ENCODE measurements at places on chromosomes 2 and 18.

- DNase-seq = no peak
Measured at GRCh38 chr18:59898093-59898492, 1.7 kb upstream of the PMAIP1 start.

GRCh38 chr2:26644188-26644835, 3.1 kb upstream of the CIB4 start:
- no peak for DNase-seq

DNA sequence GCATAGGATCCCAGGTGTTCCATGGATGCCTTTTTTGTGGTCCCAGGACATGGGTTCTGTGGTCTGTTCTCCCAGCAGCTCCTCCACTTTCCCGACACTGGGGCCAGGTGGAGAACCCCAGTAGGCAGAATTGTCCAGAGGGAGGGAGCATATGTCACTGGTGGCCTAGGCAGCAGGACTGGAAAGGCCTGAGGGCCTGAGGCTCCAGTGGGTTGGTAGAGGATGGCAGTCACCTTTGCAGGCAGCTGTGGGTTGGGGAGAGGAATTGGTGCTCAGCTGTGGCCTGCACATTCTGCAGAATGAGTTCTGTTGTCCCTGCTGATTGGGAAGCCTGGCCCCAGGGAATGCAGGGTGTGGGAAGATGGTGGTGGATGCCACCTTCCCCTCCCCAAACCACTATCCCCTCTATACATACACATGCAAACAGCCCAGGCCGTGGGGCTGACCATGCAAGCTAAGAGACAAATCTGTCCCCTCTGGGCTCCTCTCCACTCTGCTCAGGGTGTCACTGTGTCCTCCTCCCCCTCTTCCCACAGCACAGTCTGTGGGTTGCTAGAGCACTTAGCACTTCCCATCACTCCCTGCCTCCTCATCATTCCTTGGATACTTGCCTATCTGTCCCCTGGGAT, 11.4 kb downstream of the CTIF start:
- DNase-seq = no peak

DNA sequence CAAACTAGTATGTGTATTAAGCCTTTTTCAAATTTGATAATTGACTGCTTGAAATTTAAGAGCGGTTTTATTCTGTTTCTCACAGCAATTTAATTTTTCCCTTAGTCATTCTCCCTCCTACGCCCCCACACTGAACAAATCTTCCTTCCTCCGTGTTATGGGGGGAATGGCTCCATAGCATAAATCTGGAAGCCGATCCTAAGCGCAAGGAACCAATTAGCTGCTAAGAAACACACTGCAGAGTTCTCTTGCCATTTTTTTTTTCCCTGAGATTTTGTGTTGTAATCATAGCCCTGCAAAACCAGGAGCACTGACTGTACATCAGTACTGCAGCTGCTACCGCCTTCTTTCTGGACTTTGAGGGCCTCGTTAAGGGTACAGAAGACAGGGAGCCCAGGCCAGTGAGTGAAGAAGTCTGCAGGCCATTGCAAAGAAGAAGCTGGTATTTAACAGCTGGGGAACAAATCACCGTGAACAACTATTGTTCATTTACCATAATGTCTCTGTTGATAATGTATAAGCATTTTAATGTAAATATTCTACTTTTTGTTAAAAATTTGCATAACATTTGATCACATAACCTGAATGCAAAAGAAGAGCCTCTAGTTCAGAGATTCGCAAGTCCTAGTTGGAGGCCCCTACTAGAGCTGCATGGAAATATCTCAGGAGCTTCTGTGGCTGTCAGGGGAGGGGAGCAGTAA, 264.0 kb downstream of the LRATD1 start:
- DNase-seq = no peak
